ELR (cell line): ENCODE measurements at places on chromosomes 7 and 10.

DNA sequence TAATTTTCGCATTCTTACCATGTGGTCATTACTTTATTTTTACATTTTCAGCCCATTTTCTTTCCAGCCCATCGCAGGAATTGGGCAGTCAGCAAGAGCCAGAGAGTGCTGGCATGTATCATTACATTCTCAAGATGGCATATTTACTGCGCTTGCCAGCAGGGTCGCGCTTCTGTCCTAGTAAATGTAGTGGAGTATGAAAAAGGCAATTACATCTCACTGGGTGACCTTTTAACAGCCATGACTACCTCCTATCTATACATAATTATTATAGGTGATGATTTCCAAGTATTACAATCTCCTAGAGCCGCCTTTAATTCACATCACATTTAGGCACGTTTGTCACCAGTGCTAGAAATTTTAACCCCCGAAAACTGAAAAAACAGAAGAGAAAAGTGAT is 433.7 kb upstream of the MGMT start:
- no peak for DNase-seq

- peak; percentile 31 for DNase-seq
These were observed 42.2 kb downstream of the MAD1L1 start for GRCh38 chr7:2190531-2190930.

DNA sequence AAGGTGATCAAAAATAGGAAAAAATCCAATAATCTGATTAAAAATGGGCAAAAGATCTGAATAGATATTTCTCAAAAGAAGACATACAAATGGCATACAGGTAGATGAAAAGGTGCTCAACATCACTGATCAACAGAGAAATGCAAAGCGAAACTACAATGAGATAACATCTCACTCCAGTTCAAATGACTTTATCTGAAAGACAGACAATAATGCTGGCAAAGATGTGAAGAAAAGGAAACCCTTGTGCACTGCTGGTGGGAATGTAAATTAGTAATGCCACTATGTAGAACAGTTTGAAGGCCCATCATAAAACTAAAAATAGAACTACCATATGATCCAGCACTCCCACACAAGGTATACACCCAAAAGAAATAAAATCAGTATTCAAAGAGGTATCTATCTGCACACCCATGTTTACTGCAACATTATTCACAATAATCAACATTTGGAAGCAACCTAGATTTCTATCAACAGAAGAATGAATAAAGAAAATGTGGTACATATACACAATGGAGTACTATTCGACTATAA is 85.0 kb downstream of the LRRN3 start:
- no peak for DNase-seq

DNA sequence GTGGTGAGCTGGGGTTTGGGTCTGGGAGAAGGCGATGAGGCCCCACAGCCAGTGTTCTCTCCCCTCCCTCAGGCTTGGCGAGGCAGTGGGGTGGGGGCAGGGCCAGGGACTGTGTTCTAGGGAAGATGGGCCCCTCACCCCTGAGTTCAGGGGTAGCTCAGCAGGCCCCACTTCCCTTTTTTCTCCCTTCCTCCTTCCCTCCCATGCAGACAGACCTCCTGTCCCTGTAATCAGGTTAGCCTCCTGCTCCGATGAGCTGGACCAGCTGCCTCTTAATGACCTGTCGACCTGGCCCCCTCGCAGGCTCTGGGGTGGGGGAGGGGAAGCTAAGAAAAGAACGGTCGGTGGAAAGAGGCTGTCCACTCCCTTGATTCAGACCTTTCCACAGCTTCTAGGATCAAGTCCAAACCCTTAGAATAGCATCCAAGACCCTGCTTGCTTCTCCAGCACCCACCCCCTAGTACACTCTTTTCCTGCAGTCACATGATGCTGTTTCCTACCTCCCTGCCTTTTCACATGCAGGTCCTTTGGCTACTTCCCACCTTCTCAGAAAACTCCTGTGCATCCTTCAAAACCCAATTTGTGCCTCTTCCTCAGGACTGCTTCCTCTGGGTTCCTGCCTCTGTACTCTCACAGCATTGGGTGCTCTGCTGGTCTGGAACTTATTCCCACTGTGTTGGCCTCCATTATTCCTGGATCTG is 64.1 kb downstream of the ZMIZ1 start:
- no peak for DNase-seq

DNA sequence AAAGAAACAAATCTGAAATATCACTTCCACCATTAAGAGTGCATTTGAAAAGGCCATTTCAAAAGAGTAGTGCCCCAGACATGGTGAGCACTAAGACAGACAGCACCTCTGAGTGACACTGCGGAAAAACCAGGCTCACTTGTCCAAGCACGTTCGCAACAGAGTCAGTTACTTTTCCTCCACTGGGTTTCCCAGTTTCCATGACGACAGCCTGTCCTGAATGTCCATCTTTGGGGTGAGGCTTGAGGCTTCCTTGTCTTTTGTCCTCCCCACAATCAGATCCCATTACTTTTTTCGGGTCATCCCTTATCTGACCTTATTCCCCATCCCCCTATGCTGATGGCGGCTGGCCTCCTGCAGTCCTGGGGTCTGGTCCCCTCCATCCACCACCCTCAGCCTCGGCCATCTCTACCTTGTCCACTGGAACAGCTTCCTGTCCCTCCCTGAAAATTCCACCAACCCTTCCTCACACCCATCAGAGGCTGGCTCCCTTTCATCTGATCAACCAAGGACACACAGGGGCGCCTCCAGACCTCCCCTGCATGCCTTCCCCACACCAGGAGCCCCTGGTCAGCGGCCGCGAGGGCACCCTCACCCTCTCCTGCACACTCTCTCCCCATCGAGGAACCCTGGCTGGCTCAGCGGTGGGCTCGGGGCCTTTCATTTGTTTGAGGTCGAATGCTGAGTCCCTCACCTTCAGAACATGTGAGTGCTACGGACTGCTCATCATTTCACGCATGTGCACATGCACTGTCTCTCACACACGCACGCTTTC is 363.6 kb downstream of the DNAJB6 start:
- DNase-seq: no peak
